ENCODE measurements at places on chromosomes 5 and 9. TPM values are rescaled to one million over a fixed set of nuclear protein-coding genes. Genes with fewer than 3 reads are reported as not detected.

DNA sequence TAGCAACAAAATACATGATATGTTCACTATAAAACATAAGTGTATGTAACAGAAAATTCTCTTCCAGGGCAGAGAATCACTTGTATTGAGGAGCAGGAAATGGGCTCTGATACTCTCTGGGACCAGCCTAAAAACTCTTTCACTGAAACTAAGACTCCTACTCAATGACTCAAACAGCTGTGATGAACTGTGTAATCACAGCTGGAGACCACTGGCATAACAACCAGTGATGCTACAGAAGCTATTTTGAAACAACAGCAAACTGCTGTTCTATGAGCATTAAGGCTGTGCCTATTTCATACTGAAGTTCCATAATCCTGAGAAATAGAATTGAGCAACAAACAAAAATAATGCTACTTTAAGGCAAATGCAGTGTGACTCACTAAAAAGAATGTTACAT, 594.0 kb downstream of the HINT1 start:
- no peak for DNase-seq

Gene QRFP
- not detected for total RNA-seq

GRCh38 chr9:69472101-69472620, 147.1 kb downstream of the ENTREP1 start:
- DNase-seq: no peak

Gene LCP2
- total RNA-seq: 45.2 TPM

- no peak for DNase-seq
Measured at GRCh38 chr5:75461679-75462078, 49.8 kb downstream of the CERT1 start.

GRCh38 chr5:14801792-14802191, 69.8 kb downstream of the ANKH start:
- no peak for DNase-seq

DNA sequence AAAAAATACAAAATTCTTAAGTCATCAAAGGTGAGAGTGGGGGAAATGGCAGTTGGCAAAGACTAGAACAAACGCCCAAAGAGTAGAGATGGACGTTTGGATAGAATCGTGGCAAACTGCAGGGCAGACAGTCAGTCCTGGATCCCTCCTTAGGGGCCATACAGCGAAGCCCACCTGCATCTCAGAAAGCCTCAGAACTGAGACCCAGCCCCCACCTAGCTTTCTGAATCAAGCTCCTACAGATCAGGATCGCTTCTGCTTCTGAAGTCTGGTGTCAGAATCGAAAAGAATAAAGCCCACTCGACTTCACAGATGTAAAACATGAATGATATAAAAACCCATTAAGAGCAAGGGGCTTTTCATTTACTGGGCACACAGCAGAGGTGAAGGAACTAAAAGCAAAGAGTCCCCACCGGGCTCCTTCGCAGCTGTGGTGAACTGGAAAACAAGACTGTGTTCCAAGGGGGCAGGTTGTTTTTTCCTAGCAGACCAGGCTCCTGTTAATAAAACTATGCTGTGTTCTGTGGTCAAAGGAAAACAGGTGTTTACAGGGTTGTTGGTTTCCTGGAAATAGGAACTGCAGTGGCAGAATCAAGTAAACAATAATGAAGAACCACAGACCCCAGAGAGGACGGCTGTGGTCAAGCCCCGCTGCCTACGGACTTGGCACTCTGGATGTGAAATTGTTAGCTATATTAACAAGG, 91.8 kb downstream of the TLE1 start:
- DNase-seq: no peak

Gene CDO1
- total RNA-seq: 72.8 TPM

Gene GFI1B
- not detected for total RNA-seq

DNA sequence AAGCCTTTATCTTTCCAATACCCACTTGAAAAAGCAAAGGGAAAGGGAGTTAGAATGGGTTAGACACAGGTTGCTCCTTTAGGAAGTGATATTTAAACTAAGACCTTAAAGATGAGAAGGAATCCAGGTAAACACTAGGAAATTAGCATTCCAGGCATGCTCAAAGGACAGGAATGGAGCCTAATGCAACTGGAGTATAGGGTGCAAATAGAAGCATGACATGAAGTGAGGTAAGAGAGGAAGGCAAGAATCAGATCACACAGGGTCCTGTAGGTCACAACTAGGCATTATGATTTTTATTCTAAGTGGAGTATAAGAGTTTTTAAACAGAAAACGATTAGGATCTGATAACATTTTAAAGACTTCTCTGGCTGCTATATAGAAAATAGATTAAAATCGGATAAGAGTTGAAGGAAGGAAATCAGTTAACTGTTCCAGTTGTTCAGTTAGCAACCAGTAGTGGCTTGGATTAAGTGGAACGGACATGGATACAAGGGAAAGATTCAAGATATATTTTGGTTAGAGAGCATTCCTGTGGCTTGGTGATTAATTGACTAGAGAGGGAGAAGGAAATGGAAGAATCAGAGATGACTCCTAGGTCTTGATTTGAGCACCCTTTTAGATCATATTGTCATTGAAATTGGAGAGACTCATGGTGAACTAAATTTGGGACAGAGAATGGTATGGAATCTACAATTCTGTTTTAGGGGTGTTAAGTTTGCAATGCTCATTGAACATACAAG, 95.9 kb downstream of the FBXO4 start:
- no peak for DNase-seq

Gene GCNT1
- 9.2 TPM for total RNA-seq

Gene MAP3K1
- total RNA-seq: 28.4 TPM

Gene LAMC3
- 0.36 TPM for total RNA-seq

DNA sequence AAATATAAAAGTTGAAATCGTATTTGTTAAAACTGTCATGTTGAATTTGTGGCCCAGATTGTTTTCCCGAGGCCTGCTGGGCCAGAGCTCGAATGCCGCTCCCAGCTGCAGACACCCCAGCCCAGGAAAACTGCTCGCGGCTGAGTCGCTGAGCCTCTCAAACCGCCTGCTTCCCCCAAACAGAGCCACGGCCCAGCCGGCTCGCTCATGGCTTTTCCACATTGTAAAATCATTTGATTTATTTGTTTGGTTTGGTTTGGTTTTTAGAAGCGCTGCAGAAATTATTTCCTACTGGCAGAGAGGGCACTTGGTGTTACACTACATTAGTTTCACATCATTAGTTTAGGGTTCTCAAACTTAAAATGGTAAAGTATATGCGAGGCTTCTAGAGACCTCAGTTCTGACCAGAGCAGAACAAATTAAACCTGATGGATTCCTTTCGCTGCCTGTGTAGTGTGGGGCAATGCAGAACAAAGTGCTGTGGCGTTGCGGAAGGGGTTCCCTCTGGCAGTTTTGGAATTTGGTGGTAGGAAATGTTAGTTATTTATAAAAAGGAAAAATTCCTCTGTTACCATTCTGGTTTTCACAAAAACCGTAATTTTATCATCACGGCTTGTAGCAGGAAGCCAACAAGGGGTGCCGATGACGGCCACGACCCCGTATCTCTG, 156.5 kb upstream of the PITX1 start:
- no peak for DNase-seq
